ENCODE measurements at places on chromosomes 4 and X.

GRCh38 chr4:161442921-161443320, 720.9 kb downstream of the FSTL5 start:
- no peaks in the 10 kb centered on the region for H3K4me1 ChIP-seq
- DNase-seq: no peak
- H3K36me3 ChIP-seq: no peaks in the 10 kb centered on the region
- no peak overlapping the region for H3K27ac ChIP-seq
- H3K4me3 ChIP-seq: no peak overlapping the region

DNA sequence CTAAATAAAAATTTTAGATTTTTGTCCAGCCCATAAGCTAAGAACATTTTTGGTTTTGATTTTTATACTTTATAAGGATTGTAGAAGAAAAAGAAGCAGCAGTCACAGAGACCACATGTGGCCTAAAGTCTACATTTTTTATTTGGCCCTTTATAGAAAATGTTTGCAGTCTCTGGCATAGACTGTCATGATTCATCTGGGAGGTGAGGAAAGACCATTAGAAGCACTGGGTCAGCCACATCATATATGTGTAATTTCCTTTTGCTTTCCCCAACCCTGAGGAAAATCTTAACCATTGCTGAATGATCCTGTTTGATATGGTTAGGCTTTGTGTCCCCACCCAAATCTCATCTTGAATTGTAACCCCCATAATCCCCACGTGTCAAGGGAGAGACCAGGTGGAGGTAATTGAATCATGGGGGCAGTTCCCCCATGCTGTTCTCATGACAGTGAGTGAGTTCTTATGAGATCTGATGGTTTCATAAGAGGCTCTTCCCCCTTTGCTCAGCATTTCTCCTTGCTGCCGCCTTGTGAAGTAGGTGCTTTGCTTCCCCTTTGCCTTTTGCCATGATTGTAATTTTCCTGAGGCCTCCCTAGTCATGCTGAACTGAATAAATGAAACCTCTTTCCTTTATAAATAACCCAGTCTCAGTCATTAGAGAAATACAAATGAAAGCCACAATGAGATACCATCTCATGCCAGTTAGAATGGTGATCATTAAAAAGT, 12.1 kb upstream of the COPS4 start:
- H3K27me3 ChIP-seq: peaks cover 12% of the 10 kb centered on the region
- no peaks in the 10 kb centered on the region for H3K4me1 ChIP-seq
- DNase-seq: no peak
- no peak overlapping the region for H3K27ac ChIP-seq
- H3K4me3 ChIP-seq: no peak overlapping the region

DNA sequence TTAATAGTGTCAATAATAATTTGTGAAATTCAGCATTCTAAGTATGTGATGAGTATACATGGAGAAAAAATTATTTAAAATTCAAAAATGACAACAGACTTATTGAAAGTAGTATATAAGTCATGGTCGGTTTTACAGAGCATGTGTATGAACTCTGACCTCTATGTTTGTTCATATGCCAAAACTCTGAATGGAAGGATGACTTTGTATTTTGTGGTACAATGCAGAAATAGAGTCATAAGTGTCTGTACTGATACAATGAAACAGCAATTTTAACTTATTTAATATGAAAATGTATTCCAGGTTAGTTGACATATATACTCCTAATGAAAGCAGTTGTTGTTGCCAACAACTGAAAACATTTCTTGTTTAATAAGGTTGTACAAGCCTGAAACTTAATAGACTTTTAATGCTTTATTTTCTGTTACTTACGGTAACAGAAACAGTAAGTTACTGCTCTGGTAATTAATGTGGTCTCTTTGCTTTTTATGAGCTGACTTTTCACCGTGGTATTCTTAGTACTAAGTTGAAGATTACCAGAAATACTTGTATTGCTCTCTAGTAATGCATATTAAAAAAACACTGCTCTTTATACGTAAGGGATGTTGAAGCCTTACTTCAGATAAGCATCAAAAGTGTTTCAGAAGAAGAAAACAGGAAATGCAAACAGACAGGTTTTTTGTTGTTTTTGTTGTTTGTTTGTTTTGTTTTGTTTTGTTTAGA, 1.9 kb downstream of the UBE2K start:
- no peak for DNase-seq
- peak overlapping the region; percentile 99 for H3K4me3 ChIP-seq
- no peaks in the 10 kb centered on the region for H3K27me3 ChIP-seq
- H3K36me3 ChIP-seq: peaks cover 54% of the 10 kb centered on the region

- H3K27me3 ChIP-seq: no peaks in the 10 kb centered on the region
- H3K36me3 ChIP-seq: peaks cover 25% of the 10 kb centered on the region
- no peak for DNase-seq
- no peak overlapping the region for H3K27ac ChIP-seq
- H3K4me3 ChIP-seq: no peak overlapping the region
These were observed 11.3 kb downstream of the RAP2C start for GRCh38 chrX:132207996-132208395.

- no peak for DNase-seq
- no peaks in the 10 kb centered on the region for H3K4me1 ChIP-seq
- no peak overlapping the region for H3K4me3 ChIP-seq
These were observed 274.9 kb upstream of the LDB2 start for GRCh38 chr4:17173300-17173699.
